ENCODE measurements at places on chromosomes 7 and 10. TPM values are rescaled to one million over a fixed set of nuclear protein-coding genes. Genes with fewer than 3 reads are reported as not detected.

- no peak for DNase-seq
Observed at GRCh38 chr7:73967832-73968290, 60.1 kb upstream of the ELN start.

ARMC3 gene
- polyA plus RNA-seq = not detected

CHST15 gene
- polyA plus RNA-seq = 5.7 TPM

MMP21 gene
- not detected for polyA plus RNA-seq

DNA sequence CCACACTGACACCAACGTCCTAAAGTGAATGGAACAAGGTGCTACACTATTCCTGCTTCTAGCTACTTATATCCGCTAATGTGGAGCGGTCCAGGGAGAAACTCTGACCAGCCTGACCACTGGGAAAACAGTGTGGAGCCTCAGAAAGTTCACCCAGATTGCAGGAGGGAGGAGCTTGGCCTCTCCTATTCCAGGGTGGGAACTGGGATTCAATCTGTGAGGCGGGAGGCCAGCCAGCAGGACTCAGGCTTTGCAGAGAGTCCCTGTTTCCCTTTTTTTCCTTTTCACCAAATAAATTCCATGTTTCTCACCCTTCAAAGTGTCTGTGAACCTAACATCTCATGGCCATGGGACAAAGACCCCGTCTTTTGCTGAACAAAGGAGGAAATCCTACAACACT is 86.4 kb upstream of the SEMA3C start:
- DNase-seq = no peak

DNA sequence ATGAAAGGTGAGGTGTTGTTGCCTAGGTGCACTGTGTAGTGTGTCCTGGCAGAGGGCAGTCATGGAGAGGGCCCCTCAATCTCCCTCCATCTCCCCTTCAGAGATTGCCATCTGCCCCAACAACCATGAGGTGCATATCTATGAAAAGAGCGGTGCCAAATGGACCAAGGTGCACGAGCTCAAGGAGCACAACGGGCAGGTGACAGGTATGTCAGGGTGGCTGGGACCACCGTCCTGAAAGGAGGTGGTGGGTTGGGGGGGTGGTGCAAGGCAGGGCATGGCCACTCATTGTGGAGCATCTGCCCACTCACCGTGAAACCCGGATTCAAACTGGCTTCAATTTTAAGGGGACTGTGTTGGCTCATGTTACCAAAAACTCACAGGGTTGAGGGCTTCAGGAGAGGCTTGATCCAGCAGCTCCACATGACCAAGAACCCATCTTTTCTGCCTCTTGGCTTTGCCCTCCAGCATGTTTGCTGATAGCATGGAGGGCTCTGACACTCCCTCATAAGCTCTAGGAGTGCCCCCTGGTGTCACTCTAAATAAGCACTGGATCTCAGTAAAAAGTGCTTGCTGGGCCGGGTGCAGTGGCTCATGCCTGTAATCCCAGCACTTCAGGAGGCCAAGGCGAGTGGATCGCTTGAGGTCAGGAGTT is 12.2 kb downstream of the ARPC1B start:
- no peak for DNase-seq

GRCh38 chr7:18515067-18515466 is 19.5 kb downstream of the HDAC9 start:
- DNase-seq = no peak

LRIT1 gene
- not detected for polyA plus RNA-seq

TSPAN33 gene
- polyA plus RNA-seq = 0.22 TPM

- no peak for DNase-seq
Observed at GRCh38 chr7:155743177-155743576, 69.1 kb downstream of the SHH start.

TMEM26 gene
- 1.3 TPM for polyA plus RNA-seq

DNA sequence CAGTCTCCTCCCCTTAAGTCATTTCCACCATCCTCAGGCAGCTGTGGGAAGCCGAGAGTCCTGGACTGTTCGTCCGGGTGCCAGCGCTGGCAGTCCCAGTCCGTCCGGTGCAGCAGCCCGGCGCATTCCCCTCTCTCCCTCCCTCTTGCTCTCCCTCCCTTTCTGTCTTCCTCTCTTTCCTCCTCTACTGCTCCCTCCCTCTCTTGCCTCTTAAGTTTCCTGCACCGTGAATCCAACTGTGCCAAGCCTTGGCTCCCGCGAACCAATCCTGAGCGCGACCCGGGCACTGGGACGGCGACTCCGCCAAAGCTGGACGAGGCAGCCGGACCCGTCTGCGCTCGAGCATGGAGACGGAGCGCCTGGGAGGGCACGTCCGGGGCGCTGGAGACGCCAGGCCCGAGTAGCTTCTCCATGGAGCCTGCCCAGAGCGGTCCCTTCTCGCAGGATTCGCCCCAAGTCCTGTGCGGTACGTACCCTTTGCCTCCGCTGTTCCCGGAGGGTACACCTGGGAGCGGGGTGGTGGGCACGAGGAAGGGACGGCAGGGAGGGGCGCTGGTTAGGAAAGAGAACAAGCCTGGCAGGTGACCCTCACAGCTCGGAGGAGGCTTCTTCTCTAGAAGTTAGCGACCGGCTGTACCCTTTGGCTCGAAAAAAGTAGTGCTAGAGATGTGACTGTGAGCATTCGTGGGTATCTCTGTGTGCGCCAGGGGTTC is 1.0 kb downstream of the NXPH1 start:
- no peak for DNase-seq

TDRD1 gene
- polyA plus RNA-seq = not detected

- DNase-seq = no peak
Observed at GRCh38 chr10:31062856-31063255, 31.2 kb upstream of the ZNF438 start.

- DNase-seq = no peak
Observed at GRCh38 chr10:78567680-78568455, 500.9 kb upstream of the ZMIZ1 start.

CPA4 gene
- 54.9 TPM for polyA plus RNA-seq

DNA sequence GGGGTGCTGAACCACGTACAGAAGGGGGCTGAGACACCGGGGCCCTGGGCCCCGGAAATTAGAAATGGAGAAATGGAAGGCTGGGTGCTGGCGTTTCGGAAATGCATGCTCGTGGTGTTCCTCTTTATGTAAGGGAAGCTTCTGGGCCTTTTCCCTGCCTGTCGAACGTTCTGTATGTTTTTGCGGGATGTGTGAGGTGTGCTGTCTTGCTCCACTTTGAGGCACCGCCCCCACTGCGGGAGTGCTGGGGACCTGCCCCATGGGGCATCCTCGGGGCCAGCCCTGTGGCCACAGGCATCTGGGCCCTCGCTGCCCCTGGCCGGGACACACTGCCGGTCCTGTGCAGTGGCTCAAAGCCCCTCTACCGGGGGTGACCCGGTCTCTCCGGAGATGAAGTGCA is 1.7 kb upstream of the VENTX start:
- DNase-seq = no peak

- DNase-seq = no peak
Observed at GRCh38 chr7:54725255-54725654, 33.8 kb downstream of the SEC61G start.

CALML3 gene
- polyA plus RNA-seq = not detected

- DNase-seq = no peak
Observed at GRCh38 chr7:148242294-148242821, 348.2 kb upstream of the C7orf33 start.

PTF1A gene
- polyA plus RNA-seq = not detected

LRRTM3 gene
- polyA plus RNA-seq = not detected

MINDY4 gene
- polyA plus RNA-seq = 1.9 TPM

DNA sequence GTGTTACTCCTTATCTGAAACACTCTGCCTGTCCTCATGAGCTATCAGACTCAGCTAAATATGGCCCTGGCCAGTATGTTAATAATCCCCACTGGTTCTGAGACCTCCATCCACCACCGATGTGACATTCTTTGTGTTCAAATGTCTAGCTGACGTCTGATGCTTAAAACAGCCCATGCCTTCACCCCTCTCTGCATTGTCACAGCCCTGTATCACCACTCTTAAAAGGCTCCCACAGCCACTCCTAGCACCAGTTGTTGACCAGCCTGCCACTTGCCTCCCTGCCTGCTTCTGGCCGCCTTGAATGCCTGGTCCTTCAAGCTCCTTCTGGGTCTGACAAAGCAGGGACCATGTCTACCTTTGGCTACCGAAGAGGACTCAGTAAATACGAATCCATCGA is at the start of gene LMOD2:
TSS of gene LMOD2 (plus strand) at position 253 of the 400 bp plus-strand sequence. CDS start at position 351, 98 bp downstream.
- DNase-seq = no peak

DNA sequence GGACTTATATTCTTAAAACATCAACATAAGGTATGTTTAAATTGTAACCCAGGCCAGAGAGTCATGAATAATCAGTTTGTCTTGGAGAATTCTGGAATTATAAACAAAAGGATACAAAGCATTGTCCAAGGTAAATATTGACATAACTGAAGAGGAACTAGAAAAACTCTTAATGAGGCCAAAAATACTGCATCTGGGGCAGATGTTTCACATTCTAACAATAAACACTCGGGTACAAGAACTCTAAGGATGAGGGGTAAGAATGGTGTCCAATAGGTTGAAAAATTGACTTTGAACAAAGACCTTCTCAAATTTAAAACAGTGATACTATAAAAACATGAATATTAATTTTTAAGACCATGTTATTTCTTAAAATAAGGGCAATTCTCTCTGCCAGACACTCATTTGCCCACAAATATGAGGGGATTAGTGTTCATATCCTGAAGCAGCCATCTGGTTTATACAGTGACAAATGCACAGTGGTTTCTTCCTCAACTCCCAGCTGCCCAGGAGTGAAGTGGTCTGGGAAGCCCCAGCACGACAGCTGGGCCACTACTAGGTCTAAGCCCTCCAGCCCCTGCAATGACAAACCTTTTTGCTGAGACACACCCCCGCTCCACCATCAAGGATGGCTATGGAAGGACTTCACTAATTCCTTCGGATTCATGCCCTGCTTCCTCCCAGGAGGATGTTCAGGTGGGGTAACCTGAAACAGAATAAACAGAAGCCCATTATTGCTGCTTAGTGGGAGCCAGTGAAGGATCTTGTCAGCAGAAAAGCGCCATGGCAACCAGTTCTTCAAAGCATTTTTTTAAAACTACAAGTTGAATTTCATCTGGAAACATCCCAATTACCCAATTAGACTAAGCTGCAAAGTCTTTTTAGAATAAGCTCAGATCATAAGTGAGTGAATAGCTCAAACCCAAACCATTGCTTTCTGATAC is 107.5 kb upstream of the ARID5B start:
- peak; percentile 46 for DNase-seq

DNA sequence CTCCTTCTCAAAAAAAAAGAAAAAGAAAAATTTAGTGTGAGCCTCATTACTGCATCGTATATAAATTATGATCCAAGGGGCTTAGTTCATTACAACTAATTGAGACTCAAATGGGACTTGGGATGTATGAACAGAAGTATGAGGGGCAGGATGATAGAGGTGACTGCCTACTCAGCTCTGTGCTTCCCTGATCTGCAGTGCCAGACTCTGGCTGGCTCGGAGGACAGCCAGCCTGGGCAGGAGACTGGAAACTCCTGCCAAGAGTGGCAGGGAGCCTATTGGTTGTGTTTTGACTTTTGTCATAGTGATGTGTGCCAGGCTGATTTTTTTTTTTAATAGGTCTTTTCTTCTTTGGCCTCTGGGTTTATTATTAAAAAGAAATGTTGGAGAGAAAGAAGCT is 73.8 kb upstream of the GTF2IRD1 start:
- no peak for DNase-seq

SH2D4B gene
- not detected for polyA plus RNA-seq

GRCh38 chr7:84092207-84092606 is 102.4 kb downstream of the SEMA3A start:
- no peak for DNase-seq

DNA sequence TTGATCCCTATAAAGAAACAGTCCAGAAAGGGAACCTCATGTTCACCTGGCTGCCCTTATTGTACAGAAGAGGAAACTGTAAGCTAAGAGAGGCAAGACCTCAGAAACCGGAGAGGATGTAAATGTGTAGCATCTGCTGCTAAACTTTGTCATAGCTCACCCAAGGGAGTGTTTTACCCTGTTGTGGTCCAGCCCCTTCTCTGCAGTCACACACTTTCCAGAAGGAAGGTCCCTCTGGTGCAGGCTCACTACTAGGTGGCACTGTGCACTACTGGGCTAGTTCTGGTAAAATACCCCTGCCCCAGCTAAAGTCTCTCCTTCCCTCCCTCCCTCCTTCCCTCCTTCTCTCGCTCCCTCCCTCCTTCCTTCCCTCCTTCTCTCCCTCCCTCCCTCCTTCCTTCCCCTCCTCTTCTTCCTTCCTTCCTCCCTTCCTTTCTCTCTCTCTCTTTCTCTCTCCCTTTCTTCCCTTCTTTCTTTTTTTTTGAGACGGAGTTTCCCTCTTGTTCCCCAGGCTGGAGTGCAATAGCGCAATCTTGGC is 42.5 kb upstream of the LCOR start:
- no peak for DNase-seq
